ENCODE measurements at places on chromosomes 6 and 20.

- no peak for DNase-seq
Observed at GRCh38 chr6:17292600-17293133, 11.5 kb downstream of the RBM24 start.

GRCh38 chr6:48825501-48826151, 637.4 kb downstream of the MMUT start:
- no peak for DNase-seq

DNA sequence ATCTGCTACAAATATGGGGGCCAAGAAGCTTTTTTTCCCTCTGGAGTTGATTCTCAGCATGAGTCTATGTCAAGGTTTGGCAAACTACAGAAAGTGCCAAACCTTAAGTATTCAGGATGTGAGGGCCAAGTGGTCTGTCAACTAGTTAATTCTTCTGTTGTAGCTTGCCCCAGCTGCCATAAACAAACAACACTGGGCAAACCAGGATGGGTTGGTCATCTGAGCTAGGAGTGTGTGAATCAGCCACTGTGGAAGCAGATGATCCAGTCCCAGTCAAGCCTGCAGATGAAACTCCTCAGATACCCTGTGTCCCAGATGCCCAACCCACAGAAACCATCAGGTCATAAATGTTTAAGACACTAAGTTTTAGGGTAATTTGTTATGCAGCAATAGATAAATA, 103.0 kb upstream of the MOCS1 start:
- no peak for DNase-seq

GRCh38 chr6:169343886-169344749, 90.5 kb upstream of the THBS2 start:
- DNase-seq, result no peak
